ENCODE measurements at places on chromosomes 5 and 9.

DNA sequence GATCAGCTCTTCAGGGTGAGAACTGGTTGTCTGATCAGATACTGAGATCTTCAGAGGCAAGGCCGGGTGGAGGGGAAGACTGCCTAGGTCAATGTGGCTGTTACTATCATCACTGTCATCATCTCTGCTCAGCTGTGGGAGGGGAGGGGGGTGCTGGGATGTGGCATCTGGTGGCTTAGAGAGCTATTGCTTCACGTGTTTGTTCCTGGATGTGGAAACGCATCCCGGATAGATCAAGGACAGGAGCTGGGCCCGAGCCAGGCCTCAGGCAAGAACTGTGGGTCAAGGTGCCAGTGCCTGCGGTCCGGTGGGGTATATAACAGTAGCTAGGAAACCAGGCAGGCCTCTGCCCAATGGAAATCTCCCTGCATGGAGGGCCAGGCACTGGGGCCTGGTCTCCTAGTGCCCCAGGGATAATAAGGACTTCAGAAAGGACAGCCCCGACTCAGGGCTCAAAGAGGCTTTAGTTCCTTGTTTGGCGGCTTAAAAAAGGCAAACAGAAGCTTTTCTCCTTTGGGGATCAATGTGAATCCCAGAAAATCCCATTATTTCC lies 30.3 kb upstream of the TIFAB start:
- DNase-seq = no peak
- peaks cover 42% of the 10 kb centered on the region for H3K27me3 ChIP-seq
- no peak overlapping the region for H3K4me3 ChIP-seq
- no peaks in the 10 kb centered on the region for H3K36me3 ChIP-seq

DNA sequence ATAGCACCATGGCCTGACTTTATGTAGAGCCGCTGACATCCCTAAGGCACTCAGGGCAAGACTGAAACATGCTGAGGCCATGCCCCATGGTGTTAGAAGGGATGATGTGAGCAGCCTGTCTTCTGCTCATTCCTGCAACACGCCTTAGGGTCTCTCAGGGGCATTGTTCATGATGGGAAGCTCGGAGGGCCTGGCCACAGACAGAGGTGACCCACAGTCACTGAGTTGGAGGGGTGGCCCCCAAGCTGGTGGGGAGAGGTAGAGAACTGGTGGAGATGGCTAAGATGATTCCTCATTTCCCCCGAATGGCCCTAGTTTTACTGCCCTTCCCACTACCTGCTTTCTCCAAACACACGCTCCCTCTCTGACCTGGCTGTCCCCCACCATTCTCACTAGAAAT lies 135.2 kb downstream of the BARX1 start:
- no peaks in the 10 kb centered on the region for H3K4me1 ChIP-seq
- H3K4me3 ChIP-seq = no peak overlapping the region
- peaks cover 32% of the 10 kb centered on the region for H3K27me3 ChIP-seq
- no peak overlapping the region for H3K27ac ChIP-seq
- H3K36me3 ChIP-seq = no peaks in the 10 kb centered on the region

DNA sequence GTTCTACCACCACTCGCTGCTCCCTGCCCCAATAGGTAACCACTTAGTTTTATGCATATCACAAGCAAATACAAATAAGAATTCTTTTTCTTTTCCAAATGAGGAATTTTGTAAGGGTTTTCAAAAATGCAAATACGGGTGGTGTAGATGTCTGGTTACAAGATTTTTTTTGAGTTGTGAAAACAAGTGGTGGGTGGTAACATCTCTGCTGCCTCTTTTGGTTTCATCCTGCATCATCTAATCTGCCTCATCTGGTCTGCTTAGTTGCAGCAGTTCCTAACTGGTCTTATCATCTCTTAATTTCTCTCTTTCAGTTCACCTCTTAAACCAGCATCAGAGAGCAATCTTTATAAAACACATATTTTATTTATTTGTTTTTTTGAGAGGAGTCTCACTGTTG lies 5.3 kb downstream of the NFX1 start:
- no peaks in the 10 kb centered on the region for H3K27me3 ChIP-seq
- no peaks in the 10 kb centered on the region for H3K36me3 ChIP-seq
- no peak overlapping the region for H3K27ac ChIP-seq
- DNase-seq = no peak
- H3K4me1 ChIP-seq = peaks cover 59% of the 10 kb centered on the region

- no peaks in the 10 kb centered on the region for H3K27me3 ChIP-seq
- no peak for DNase-seq
- no peak overlapping the region for H3K27ac ChIP-seq
- H3K4me1 ChIP-seq = no peaks in the 10 kb centered on the region
Measured at GRCh38 chr5:158640593-158640980, 459.1 kb downstream of the EBF1 start.

- H3K27me3 ChIP-seq = peaks cover 13% of the 10 kb centered on the region
- no peak overlapping the region for H3K27ac ChIP-seq
- H3K36me3 ChIP-seq = no peaks in the 10 kb centered on the region
- H3K4me3 ChIP-seq = no peak overlapping the region
- H3K4me1 ChIP-seq = no peaks in the 10 kb centered on the region
Measured at GRCh38 chr9:36772449-36773403, 200.0 kb downstream of the MELK start.

GRCh38 chr9:14165376-14166035 lies 148.4 kb downstream of the NFIB start:
- H3K36me3 ChIP-seq = no peaks in the 10 kb centered on the region
- DNase-seq = no peak
- no peaks in the 10 kb centered on the region for H3K27me3 ChIP-seq
- H3K4me3 ChIP-seq = no peak overlapping the region
- H3K4me1 ChIP-seq = peaks cover 21% of the 10 kb centered on the region
- H3K27ac ChIP-seq = no peak overlapping the region
